ENCODE measurements at places on chromosomes 7 and 10.

- H3K27me3 ChIP-seq: no peaks in the 10 kb centered on the region
- no peak overlapping the region for H3K4me3 ChIP-seq
- no peak overlapping the region for H3K27ac ChIP-seq
- peaks cover 23% of the 10 kb centered on the region for H3K36me3 ChIP-seq
- peaks cover 59% of the 10 kb centered on the region for H3K4me1 ChIP-seq
Observed at GRCh38 chr10:17671307-17671706, 27.4 kb downstream of the STAM start.

DNA sequence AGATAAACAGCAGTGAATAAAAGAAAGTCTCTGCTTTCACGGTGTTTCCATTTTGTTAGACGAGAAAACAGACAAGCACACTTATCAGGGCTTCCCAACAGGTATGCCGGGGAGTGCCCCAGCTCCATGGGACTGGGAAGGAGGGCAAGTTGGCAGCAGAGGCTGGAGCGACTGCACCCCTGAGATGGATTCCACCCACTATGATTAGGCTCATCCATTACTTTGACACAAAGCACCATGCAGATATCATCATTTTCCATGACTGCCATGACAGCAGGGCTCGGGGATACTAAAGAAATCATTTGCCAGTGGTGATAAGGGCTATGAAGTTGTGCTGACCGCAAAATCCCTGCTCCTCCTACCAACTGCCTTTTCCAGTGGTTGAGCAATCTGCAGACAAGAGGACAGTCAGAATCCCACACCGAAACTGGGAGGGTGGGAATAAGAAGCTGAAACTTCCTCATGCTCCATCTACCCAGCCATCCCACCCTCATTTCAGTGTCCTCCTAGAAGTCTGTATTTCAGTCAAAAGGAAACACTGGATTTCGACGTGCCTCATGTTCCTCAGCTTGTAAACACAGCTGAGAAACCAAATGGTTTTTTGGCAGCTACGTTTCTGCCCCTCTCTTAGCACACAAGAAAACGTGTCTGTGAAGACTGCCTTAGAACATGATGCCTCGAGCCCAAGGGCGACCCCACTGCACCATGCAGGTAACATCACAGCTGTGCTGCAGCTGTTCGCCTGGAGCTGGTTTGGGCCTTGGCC, 15.5 kb downstream of the CREB3L2 start:
- no peak overlapping the region for H3K27ac ChIP-seq
- no peaks in the 10 kb centered on the region for H3K27me3 ChIP-seq
- H3K4me1 ChIP-seq: peaks cover 30% of the 10 kb centered on the region
- no peak for ATAC-seq

- ATAC-seq: no peak
- no peaks in the 10 kb centered on the region for H3K36me3 ChIP-seq
- no peak overlapping the region for H3K4me3 ChIP-seq
- H3K27ac ChIP-seq: no peak overlapping the region
- H3K4me1 ChIP-seq: no peaks in the 10 kb centered on the region
Observed at GRCh38 chr7:75010036-75010435, 45.5 kb downstream of the CASTOR2 start.

DNA sequence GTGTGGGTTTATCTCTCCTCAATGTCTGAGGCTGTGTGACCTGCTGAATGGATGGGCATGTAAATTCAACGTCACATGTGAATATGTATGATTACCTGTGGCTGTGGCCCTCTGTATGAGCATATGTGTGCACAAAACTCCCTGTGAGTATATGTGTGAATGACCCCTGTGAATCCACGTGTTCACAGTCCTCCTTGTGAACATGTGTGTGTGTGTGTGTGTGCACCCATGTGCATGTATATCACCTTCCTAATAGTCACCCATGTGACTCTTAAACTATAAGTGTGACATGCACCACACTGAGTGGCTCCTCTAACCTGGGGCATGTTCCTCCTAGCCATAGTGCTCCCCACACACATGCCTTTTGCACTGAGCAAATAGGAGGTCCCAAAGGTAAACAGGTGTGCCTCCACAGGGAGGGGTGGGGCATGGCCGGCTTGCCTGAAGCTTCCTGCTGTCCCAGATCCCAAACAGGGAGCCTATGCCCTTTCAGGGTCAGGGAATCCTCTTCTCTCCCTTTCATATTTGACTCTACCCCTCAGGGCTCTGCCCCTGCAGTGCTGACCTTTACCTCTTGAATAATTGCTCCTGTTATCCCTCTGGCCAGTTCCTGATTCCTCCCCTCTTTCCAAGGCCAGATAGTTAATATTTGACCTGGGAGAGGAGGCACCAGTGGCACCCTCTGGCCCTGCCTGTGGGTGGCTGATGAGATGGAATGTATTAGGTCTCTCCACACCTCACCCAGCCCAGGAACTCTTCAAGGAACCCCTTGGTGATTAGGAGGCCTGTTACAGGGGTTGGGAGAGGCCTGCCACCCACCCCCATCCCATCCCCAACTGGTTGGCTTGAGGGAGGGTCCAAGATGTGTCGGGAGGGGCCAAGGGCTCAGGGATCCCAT, 1.9 kb downstream of the SEMA4G start:
- H3K36me3 ChIP-seq: no peaks in the 10 kb centered on the region
- no peak overlapping the region for H3K27ac ChIP-seq
- no peaks in the 10 kb centered on the region for H3K27me3 ChIP-seq
- ATAC-seq: no peak
- H3K4me1 ChIP-seq: peaks cover 30% of the 10 kb centered on the region

GRCh38 chr7:37398403-37398802, 50.3 kb downstream of the ELMO1 start:
- no peaks in the 10 kb centered on the region for H3K27me3 ChIP-seq
- no peak overlapping the region for H3K27ac ChIP-seq
- H3K36me3 ChIP-seq: peaks cover 16% of the 10 kb centered on the region
- ATAC-seq: no peak

GRCh38 chr7:111312966-111313365, 222.0 kb downstream of the LRRN3 start:
- no peaks in the 10 kb centered on the region for H3K4me1 ChIP-seq
- H3K36me3 ChIP-seq: peaks cover 18% of the 10 kb centered on the region
- no peaks in the 10 kb centered on the region for H3K27me3 ChIP-seq
- no peak overlapping the region for H3K27ac ChIP-seq

DNA sequence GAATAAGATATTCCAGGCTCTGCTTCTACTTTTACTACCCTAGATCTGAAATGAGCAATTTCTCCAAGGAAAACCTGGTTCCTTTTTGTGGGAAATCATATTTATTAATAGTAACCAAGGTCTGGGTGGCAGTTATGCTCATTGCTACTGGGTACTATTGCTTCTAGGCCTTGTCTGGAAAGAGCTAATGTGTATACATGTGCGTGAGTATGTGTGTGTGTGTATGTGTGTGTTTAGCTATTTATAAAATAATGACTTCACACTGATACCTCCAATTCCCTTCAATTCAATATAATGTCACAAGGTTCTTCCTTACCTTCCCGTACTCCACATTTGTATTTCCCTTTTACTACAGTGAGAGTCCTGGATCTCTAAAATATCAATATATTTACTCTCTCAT, 26.0 kb upstream of the PLCE1 start:
- no peaks in the 10 kb centered on the region for H3K4me1 ChIP-seq

DNA sequence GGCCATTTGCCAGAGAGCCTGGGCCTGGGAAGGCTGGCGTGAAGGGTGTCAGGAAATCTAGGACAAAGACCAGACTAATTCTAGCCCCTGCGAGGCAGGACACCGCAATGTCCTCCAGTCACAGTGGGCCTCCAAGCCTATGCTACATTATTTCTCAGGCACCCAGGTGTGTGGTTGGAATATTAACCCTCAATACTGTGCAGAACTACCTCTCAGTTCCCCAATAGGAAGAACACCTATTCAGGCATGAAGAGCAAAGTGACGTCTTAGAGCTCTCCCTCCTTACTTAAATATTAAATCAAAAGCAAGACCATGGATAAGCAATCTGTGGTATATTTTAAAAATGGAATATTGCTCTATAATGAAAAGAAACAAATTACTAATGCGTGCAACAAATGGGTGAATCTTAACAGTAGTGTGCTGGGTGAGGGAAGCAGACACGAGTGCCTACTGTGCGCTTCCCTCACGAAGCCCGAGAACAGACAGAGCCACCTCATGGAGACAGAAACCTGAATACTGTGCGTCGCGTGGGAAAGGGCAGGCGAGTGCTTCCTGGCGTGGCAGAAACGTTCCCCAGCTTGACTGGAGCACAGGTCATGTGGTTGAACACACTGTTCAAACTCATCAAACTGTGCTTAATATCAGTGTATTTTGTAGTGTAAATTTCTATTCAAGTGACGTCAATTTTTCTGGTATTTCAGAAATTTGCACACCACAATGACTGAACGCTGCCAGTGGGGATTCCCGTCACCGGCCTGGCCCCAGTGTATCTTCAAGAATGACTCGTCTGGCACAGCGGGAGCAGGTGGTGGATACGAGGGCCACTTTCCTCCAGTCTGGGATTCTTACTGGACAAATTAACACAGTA, 15.5 kb upstream of the PTPRN2 start:
- H3K4me1 ChIP-seq: peaks cover 15% of the 10 kb centered on the region
- H3K27ac ChIP-seq: no peak overlapping the region
- peak; percentile 71 for ATAC-seq
- H3K4me3 ChIP-seq: no peak overlapping the region

DNA sequence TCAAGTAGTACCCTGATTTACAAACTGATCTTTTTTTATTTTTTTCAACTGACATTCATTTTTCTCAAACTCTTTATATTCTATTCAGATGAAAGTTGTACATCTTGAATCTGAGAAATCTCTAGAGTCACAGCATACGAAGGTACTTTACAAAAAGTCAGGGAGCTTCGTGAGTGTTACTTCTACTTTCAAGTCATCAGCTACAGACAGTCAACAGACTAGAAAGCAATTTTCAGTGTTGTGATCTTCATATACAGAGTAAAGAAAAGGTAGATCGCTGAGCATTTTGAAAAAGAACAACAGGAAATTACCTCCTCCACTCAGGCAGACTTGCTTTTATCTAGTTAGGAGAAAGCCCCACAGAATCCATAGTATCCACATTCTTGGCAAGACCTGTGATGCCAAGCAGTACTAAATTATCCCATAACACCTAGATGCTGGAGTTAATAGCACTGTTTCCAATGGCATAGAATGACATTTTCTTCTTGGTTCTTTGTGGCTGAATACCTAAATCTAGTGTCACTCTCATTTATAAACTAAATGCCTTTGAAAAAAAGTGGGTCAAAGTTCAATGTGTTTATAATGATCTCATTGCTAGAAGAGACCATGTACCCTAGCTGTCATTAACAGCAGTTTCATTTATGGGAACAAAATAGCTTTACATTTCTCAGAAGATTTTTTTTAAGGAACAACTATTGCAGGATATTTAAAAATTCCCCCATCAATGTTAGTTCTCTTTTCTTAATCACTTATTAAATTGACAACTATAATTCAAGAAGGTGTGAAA, 12.0 kb upstream of the ZNF800 start:
- H3K27me3 ChIP-seq: peaks cover 9% of the 10 kb centered on the region
- no peak for ATAC-seq
- no peak overlapping the region for H3K27ac ChIP-seq
- no peak overlapping the region for H3K4me3 ChIP-seq
- H3K4me1 ChIP-seq: peaks cover 9% of the 10 kb centered on the region
- H3K36me3 ChIP-seq: no peaks in the 10 kb centered on the region

DNA sequence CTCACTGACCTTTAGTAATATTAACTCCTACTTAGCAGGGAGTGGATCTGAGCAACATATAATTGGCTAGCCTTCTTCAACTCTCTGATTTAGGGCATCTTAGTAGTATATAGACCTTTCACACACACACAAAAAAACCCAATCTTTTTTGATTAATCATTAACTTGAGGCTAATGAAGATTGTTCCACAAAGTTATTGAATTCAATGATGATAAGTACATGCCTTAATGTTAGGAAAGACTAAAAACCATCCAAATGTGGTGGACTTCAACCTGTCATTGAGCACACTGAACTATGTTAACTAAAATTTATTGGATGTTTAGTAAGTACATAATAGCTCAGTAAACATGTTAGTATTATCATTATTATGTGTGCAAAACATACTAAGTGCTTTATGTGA, 179.4 kb upstream of the SLC25A13 start:
- ATAC-seq: no peak
- no peak overlapping the region for H3K27ac ChIP-seq
- H3K27me3 ChIP-seq: no peaks in the 10 kb centered on the region
- no peak overlapping the region for H3K4me3 ChIP-seq
- no peaks in the 10 kb centered on the region for H3K36me3 ChIP-seq
- no peaks in the 10 kb centered on the region for H3K4me1 ChIP-seq

DNA sequence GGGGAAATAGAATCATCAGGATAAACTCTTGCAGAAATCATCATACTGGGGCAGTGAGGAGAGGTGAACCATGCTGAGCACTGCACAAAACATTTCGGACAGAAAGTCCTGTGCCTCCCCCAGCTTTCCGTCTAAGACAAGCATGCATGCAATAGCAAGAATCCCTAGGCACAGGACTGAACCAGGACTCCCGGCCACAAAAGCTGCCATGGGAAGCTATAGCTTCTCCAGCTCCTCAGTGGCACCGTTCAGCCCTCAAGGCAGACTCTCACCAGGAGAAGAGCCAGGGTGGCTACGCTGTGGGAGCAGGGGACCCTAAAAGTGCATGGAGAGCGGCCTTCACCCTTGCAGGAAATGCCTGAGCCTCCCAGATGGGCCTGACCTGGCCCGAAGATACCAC, 70.8 kb downstream of the ASB13 start:
- H3K36me3 ChIP-seq: no peaks in the 10 kb centered on the region
- ATAC-seq: no peak
- no peak overlapping the region for H3K4me3 ChIP-seq
- H3K27me3 ChIP-seq: peaks cover 38% of the 10 kb centered on the region
- peaks cover 5% of the 10 kb centered on the region for H3K4me1 ChIP-seq
- H3K27ac ChIP-seq: no peak overlapping the region

DNA sequence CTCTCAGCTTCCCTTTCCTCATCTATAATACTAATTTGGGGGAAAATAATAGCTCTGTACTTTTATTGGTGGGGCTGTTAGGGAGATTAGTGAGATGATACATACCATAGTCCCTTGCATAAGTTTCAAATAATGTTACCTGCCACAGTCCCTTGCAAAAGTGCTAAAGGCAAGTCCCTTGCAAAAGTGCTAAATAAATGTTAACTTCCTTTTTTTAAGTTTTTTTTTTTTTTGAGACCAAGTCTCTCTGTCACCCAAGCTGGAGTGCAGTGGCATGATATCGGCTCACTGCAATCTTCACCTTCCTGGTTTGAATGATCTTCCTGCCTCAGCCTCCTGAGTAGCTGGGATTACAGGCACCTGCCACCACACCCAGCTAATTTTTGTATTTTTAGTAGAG, 43.4 kb upstream of the SRGN start:
- peak; percentile 51 for ATAC-seq
- peak overlapping the region; percentile 57 for H3K4me3 ChIP-seq
- H3K27me3 ChIP-seq: no peaks in the 10 kb centered on the region
- H3K4me1 ChIP-seq: peaks cover 31% of the 10 kb centered on the region

- no peak overlapping the region for H3K27ac ChIP-seq
- no peaks in the 10 kb centered on the region for H3K36me3 ChIP-seq
- no peak for ATAC-seq
- H3K4me1 ChIP-seq: no peaks in the 10 kb centered on the region
Observed at GRCh38 chr7:52030722-52031121, 714.1 kb upstream of the COBL start.

GRCh38 chr7:22167482-22167881, 189.5 kb downstream of the RAPGEF5 start:
- no peaks in the 10 kb centered on the region for H3K36me3 ChIP-seq
- no peak overlapping the region for H3K4me3 ChIP-seq
- no peak for ATAC-seq
- no peak overlapping the region for H3K27ac ChIP-seq
- H3K27me3 ChIP-seq: no peaks in the 10 kb centered on the region

Data from stimulated activated memory B cell treated with anti-CD40 and anti-IgM and Interleukin-4, amounts not matched to agents 10 μg/mL and 1 μg/mL and 100 μg/mL, for 72 hours (primary cell).